ENCODE measurements at places on chromosomes 5 and 9.
A peak's percentile ranks its signal among the peaks of the same experiment; 100 is the strongest.

DNA sequence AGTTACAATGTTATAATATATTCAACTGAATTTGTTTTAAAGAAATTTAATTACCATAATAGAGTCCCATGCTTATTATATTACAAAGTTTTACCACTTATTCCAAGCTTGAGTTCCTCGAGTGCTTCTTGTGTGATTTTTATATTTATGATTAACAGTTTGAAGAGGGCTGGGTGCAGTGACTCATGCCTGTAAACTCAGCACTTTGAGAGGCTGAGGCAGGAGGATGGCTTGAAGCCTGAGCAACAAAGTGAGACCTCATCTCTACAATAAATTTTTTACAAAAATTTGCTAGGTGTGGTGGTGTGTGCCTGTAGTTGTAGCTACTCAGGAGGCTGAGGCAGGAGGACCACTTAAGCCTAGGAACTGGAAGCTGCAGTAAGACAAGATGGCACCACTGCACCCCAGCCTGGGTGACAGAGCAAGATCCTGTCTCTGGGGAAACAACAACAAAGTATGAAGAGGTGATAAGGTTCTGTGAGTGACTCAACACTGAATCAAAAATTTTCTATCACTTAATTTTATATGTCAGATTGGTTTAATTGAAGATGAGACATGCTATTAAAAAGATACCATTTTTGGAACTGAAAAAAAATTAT lies 9.2 kb downstream of the POC5 start:
- DNase-seq: no peak

DNA sequence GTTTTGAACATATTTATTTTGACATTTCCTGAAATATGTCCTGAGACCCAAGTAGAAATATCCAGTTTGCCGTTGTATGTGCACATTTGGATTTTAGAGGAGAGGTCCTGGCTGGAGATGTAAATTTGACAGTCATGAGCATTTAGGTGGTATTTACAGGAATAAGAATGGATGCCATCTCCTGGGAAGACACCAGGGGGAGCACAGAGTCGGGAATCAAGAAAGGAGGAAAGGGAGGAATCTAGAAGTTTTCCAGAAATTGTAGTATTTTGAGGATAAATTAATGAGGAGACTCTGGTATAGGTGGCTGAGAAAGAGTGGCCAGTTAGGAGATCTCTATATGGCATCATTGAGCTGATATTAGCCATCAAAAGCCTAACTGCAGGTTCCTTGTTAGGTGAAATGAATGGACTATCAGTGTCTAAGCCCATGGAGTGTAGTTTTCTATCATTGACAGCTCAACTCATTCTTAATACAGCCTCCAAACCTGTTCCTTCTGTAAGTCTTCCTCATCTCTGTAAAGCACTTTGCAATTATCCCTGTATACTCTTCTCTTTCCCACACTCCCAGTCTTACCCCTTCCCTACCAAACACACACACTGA lies 7.2 kb downstream of the GAPT start:
- peak; percentile 52 for DNase-seq

GRCh38 chr9:111113712-111114111 lies 75.4 kb upstream of the LPAR1 start:
- no peak for DNase-seq

- peak; percentile 31 for DNase-seq
Measured at GRCh38 chr5:7396713-7397454, 946 bp downstream of the ADCY2 start.

GRCh38 chr5:76715736-76716455 lies at the start of gene F2R:
TSS of gene F2R (plus strand) at chr5:76716126. CDS start at chr5:76716308, 182 bp downstream.
- peak; percentile 91 for DNase-seq

- no peak for DNase-seq
Measured at GRCh38 chr5:35091704-35092103, 44.0 kb upstream of the AGXT2 start.

GRCh38 chr5:117394506-117395157 lies 820.0 kb upstream of the SEMA6A start:
- no peak for DNase-seq

DNA sequence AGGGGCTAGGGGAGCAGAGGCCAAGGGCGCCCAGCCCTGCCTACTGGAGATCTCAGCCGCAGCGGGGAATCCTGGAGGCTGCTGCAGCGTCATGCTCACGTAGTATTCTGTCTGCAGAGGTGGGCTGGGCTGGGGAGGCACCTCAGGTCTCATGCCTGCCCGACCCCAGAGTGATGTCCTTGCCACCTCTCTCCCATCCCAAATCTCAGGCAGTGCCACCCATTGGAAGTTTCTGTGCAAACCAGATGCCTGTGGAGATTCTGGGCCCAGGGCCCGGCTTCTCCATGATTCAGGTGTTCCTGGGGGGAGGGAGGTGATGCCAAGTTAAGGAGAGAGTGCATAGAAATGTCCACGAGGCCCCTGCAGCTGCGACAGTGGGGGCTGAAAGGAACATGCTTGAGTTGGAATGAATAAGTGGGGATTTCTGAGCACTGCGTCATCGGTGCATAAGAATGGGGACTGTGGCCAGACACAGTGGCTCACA lies 72.0 kb downstream of the ANKRD33B start:
- no peak for DNase-seq

DNA sequence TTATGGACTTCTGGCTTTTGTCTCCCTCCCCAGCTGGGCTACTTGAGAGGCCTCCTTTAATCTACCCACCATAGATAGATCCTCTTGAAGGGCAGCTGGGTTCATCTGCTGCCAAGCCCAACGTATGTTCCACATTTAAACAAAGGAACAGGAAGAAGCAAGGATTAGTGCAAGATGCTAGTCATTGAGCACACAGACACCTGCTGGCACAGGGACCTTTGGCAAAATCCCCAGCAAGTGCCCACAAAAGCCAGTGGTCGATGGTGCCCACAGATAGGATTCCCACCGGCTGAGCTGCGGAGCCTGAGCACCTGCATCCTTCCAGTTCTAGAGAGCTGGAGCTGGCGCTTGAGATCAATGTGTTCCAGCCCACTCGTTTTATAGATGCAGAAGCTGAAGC lies 57.7 kb upstream of the SHB start:
- DNase-seq: no peak

DNA sequence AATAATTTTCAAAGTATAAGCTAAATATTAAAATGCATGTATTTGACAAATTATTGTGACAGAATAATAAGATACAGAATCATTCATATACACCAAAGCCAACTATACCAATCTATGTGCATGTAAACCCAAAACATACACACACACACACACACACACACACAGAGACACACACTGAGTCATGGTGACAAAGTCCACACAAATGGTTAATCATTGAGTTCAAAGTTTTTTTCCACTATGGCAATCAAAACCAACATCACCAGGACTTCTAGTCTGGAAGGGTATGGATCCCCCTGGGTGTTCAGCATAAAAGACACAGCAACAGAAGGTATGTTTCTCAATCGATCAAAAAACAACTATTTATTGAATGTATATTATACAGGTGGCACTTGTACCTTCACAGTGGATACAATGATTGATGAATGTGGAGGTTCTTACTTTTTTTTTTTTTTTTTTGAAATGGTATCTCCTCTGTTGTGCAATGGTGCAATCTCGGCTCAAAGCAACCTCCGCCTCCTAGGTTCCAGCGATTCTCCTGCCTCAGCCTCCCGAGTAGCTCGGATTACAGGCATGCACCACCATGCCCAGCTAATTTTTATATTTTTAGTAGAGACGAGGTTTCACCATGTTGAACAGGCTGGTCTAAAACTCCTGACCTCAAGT lies 137.0 kb downstream of the PDE4D start:
- DNase-seq: peak; percentile 22

- DNase-seq: peak; percentile 68
Measured at GRCh38 chr9:134637241-134637640, 4.4 kb upstream of the COL5A1 start.

- DNase-seq: peak; percentile 76
Measured at GRCh38 chr9:5441043-5441442, 3.3 kb upstream of the PLGRKT start.

GRCh38 chr5:73454379-73455036 lies 5.9 kb upstream of the FOXD1 start:
- DNase-seq: peak; percentile 55

GRCh38 chr9:126320158-126320922 lies 6.3 kb upstream of the MVB12B start:
- DNase-seq: no peak

DNA sequence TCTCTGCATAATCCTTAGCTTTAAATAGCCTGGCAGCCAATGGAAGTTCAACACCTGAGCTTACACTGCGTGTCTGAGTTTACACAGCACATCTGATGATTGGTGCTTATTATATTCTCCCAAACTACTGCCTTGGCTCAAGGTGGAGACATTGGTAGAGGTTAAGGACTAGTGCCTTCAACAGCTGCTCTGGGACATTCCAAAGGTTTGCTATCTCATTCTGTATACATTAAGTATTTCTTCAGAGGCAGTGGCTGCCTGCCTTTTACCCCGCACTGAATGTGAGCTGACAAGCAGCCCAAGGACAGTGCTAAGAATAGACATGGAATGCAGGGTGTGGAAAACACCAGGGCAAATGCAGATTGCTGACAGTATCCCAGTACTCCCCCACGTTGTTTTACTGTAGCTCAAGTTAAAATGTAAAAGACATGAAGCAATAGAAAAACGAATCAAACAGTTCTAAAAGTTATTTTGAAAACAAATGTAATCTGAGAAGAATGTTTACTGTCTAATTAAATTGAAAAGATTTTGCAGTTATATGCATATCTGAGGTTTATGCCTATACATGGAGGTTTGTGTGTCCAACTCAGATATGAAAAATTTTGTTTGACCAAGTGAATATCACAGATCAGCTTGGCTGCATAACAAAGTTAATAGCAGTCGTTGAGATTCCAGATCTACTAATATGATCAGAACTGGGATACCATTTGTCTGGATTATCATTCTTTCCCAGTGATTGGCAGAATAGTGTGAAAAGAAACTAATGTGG lies 1.8 kb downstream of the HSPB3 start:
- DNase-seq: peak; percentile 81

GRCh38 chr5:115458003-115458409 lies 86.6 kb downstream of the FEM1C start:
- DNase-seq: no peak

DNA sequence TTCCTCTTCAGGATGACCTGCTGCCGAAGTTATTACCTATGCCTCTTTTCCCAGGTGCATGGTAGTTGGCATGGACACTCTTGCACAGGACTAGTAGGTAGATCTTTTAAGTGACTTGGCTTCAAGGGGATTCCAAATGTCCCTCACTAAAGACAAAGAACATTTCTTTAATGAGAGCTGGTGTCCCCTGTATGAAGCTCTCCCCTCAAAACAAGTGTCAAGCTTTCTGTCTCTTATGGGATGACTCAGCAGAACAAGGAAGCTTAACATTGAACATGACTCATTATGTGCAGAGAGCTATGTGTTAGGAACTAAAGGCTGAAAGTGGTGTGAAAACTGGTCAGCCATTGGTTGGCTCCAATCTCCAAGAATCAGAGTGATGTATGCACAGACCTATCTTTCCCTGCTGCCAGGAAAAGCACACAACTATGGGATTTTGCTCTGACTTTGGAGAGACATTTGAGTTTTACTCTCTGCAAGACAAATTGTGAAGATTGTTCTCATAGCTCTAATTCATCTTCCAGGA lies 120.5 kb downstream of the PRDM6 start:
- peak; percentile 93 for DNase-seq

- peak; percentile 8 for DNase-seq
Measured at GRCh38 chr5:139391570-139392323, 2.0 kb upstream of the MZB1 start.

- no peak for DNase-seq
Measured at GRCh38 chr5:73776405-73776804, 150.4 kb downstream of the ARHGEF28 start.

DNA sequence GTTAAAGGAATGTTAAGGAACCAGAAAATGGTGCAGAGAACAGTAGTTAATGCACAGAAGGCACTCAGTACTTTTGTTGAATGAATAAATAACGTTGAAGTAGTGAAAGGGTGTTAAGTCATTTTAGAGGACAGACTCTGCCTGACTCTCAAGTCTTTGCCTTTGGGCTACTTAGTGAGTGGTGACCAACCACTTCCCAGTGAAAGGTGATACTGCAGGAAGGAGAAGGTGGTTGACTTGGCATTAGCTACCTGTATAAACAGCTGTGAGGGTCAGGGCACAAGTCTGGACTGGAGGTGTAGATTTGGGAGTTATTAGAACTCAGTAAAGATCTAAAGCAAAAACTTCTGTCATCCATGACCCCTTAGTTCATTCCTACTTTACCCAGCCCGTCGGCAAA lies 4.9 kb upstream of the SHB start:
- no peak for DNase-seq

DNA sequence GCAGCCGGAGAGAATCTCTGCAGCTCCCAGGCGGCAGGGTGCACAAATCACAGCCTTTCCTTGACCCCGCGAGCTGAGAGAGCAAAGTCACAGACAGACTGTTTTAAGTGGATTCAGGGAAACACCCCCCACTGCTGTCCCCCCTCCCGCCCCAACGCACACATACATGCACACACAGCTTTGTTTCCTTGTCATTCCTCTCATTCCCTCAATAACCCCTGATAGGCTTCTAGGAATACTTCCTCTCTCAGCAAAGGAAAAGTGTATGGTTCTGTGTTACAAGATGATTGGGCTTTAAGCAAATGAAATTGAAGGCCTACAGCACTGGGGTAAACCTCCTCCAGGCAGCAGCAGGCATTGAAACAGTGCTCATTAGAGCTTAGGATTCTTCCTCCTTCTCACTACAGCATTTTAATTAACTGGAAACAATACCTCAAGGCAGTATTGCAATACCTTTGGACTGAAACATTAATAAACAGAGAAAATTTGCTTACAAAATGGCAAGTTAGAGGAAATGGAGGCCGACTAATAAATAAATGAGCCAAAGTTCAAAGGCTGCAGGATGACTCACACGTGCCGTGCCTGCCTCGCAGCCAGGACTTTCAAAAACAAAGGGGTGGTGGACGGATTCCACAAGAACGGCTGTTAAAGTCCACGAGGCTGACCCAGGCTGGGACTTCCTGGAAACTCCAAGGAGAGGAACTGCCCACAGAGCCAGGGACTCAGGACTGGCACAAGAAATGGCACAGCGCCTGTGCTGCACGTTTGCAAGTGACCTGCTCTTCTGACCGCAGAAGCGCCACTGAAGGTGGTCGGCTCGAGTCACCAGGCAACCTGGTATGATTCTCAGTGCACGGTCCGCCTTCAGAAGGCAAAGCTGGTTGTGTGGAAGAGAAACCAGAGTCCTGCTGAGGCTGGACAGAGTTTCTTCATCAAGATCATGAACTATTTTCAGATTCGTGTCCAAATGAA lies 236.2 kb downstream of the SYK start:
- DNase-seq: peak; percentile 96

- no peak for DNase-seq
Measured at GRCh38 chr9:124960409-124960752, 19.5 kb upstream of the GOLGA1 start.

DNA sequence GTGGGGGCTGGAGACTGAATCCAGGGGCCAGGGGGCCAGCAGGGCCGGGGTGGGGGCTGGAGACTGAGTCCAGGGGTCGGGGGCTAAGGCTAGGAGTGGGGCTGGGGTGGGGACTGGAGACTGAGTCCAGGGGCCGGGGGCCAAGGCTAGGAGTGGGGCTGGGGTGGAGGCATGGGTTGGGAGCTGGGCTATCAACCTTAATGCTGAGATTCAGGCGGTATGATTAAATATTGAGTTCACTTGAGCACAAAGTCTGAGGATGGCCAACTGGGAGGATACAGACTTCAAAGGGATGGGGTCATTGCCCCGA lies 17.0 kb upstream of the LRRC14B start:
- DNase-seq: no peak

- DNase-seq: no peak
Measured at GRCh38 chr9:91736898-91737601, 213.0 kb downstream of the ROR2 start.

- no peak for DNase-seq
Measured at GRCh38 chr9:117415358-117415914, 579 bp upstream of the ASTN2 start.

GRCh38 chr5:102797322-102797884 lies 42.3 kb downstream of the PAM start:
- no peak for DNase-seq

Data from fibroblast of lung (primary cell).